Foreskin fibroblast (primary cell): ENCODE measurements at places on chromosomes 12 and 14.

GRCh38 chr14:49425921-49426320, 160.3 kb downstream of the RPS29 start:
- no peak for DNase-seq

DNA sequence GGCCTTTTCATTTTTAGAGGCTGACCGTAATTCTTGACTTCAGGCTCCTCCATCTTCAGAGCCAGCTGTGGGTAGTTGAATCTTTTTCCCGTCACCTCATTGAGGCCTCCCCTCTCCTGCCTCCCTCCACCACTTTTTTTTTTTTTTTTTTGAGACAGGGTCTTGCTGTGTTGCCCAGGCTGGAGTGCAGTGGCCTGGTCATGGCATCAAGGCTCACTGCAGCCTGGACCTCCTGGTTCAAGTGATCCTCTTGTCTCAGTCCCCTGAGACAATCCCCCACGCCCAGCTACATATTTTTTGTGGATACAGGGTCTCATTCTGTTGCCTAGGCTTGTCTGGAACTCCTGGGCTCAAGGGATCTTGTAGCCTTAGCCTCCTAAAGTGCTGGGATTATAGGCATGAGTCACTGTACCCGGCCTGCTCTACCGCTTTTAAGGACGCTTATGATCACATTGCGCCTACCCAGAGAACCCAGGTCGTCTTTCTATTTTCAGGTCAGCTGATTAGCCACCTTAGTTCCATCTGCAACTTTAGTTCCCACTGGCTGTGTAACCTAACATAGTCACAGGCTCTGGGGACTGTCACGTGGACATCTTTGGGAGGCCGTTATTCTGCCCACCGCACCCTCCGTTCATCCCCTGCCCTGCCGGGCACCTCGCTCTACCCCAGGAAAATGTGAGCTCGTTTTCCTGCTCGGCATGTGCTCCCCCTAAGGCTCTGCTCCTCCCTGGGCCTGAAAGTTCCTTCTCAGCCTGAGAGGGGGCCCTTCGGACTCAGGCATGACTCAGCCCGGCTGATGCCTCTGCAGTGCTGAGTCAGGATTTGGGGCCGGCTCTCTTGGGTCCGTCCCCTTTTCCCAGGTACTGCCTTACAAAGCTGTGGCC, 13.4 kb downstream of the TNFAIP2 start:
- DNase-seq, result peak; percentile 43

DNA sequence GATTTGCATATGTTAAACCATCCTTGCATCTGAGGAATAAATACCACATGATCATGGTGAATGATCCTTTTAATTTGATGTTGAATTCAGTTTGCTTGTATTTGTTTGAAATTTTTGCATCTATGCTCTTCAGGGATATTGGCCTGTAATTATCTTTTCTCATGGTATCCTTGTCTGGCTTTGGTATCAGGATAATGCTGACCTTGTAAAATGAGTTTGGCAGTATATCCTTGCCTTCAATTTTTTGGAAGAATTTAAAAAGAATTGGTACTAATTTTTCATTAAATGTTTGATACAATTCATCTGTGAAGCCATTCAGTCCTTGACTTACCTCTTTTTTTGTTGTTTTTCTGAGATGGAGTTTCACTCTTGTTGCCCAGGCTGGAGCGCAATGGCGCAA, 85.2 kb downstream of the E2F7 start:
- no peak for DNase-seq

DNA sequence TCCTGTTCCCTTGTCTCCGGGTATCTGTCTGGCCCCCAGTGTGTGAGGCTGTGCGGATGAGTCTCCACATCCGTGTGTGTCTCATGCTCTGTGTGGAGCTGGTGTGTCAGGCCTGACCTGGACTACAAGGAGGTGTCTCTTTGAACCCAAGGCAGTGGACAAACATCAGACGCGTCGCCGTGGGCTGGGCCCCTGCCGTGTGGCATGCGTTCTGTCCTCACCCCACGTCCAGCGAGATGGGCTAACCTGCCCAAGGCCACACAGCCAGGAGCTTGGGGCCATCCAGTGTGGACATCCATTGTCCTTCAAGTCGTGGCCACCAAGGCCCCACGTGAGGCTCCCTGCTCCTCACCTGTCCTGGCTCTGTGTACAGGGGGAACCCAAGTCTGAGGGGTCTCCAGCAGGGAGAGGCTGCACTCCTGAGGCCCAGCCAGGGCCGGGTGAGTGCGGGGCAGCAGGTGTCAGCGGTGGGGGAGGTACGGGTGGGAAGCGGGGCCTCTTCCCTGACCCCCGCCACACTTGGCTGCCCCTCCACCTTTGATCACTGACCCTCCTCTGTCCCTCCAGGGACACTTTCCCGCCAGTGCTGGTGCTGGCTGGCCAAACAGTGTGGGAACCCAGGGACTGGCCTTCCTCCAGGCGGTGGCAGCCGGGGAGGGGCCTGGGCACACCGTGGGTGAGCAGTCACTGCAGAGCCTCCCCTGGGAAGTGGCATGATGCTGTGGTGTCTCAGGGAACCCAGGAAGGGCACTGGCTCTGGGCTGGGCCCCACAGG, 48.5 kb downstream of the CYP46A1 start:
- no peak for DNase-seq

GRCh38 chr12:67339530-67339929, 70.4 kb downstream of the CAND1 start:
- no peak for DNase-seq

- peak; percentile 86 for DNase-seq
These were observed 17.0 kb downstream of the SLC4A8 start for GRCh38 chr12:51441583-51441982.

GRCh38 chr14:71497645-71498086, 434.6 kb upstream of the RGS6 start:
- DNase-seq, result peak; percentile 34

DNA sequence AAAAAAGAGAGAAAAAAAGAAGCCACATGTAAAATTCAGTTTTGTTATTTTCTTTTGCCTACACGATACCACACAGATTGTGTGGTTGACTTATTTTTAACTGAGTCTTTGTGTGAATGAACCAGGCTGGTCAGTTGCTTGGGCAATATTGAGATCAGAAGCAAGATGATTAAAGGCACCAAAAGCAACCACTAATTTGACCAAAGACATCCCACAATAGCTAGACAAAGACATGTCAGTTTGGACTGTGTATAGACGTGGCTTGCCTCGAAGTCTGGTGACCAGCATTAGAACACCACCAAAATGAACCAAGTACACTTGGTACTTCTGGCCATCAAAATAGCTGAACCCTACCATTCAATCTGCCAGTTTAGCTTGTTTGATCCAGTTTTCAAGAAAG, 340.6 kb upstream of the TBX3 start:
- DNase-seq, result no peak

GRCh38 chr12:66742508-66743367, 63.9 kb upstream of the GRIP1 start:
- DNase-seq, result no peak

- DNase-seq, result no peak
These were observed 53.7 kb upstream of the GNPNAT1 start for GRCh38 chr14:52845081-52845480.

DNA sequence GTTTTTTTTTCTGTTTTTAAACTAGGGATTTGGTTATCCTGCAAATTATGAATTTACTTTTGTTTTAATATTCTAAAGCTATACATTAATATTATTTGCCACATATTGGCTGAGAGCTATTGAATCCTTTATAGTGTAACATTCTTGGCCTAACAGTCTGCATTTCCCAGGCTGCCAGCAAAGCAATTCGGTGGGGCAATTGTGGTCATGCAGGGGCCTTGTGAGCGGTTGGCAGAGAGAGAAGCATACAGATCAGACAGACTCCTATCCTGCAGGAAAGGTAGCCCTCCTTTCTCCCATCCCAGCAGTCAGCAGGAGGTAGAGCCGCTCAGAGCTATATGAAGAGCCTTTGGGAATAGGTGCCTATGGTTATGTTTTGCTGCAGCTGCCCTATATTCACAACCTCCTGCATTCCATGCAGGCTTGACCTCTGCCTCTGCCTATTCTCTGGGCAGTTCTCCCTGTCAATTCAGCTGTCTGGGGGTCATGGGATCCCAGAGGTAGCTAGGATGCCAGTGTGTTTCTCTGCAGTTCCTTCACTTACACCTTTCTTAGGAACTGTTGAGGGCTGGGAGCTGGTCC, 144.7 kb downstream of the GPHN start:
- DNase-seq, result no peak

- no peak for DNase-seq
These were observed 270.5 kb downstream of the C12orf75 start for GRCh38 chr12:105600911-105601545.

GRCh38 chr12:47276621-47277309, 197.0 kb upstream of the AMIGO2 start:
- peak; percentile 54 for DNase-seq
